ENCODE measurements at places on chromosomes 16 and 17. TPM values are rescaled to one million over a fixed set of nuclear protein-coding genes. Genes with fewer than 3 reads are reported as not detected.

SDR42E2 gene
- not detected for total RNA-seq

KCNH6 gene
- not detected for total RNA-seq

SETD6 gene
- total RNA-seq, result 31.3 TPM

- H3K27ac ChIP-seq, result no peak within 1 kb of the TSS
- H3K36me3 ChIP-seq, result no peaks in the 10 kb centered on the region
These were observed at the start of gene MGAT5B for GRCh38 chr17:76868176-76868668. TSS of gene MGAT5B (plus strand) at chr17:76868404. CDS start at chr17:76869030, 626 bp downstream.

DNA sequence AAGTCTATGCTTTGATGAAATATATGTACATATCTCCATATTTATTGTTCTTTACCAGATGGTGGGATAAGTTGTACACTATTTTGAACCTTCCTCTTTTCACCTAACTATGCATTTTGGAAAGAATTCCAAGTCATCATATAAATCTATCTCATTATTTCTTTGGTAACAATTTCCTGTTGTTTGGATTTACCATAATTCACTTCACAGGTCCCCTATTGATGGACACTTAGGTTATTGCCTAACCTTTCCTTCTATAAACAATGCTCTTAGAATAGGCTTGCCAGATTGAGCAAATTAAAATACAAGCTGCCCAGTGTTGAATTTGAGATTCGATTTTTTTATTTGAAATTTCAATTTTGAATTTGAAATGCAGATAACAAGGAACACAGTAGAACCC is 28.9 kb upstream of the DHX8 start:
- H3K27me3 ChIP-seq, result no peaks in the 10 kb centered on the region
- no peaks in the 10 kb centered on the region for H3K36me3 ChIP-seq
- no peaks in the 10 kb centered on the region for H3K4me1 ChIP-seq
- H3K27ac ChIP-seq, result no peak overlapping the region
- no peak for DNase-seq

DNA sequence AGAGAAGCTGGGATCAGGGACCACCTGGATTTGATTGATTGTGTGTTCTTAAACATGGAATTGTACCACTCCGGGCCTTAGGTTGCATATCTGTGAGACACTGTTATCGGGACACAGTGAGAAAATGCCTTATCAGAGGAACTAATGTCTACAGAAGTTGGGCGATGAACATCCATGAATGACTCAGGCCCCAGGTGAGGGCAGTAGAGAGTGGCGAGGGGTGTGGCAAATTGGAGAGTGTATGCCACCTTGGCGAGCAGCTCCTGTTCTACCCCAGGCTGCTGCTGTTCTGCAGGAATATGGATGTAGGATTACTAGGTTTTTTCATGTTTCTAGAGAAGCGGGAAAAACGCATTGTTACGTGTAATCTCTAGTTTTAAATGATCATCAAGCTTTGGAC is 38.8 kb downstream of the CLEC16A start:
- H3K36me3 ChIP-seq, result no peaks in the 10 kb centered on the region
- no peak overlapping the region for H3K4me3 ChIP-seq
- H3K4me1 ChIP-seq, result no peaks in the 10 kb centered on the region
- H3K27ac ChIP-seq, result no peak overlapping the region
- no peak for DNase-seq

GRCh38 chr16:10895053-10895946 is 18.3 kb downstream of the CIITA start:
- H3K27ac ChIP-seq, result no peak overlapping the region
- no peak for DNase-seq
- H3K27me3 ChIP-seq, result no peaks in the 10 kb centered on the region
- H3K4me3 ChIP-seq, result no peak overlapping the region
- H3K4me1 ChIP-seq, result no peaks in the 10 kb centered on the region
- no peaks in the 10 kb centered on the region for H3K36me3 ChIP-seq

DNA sequence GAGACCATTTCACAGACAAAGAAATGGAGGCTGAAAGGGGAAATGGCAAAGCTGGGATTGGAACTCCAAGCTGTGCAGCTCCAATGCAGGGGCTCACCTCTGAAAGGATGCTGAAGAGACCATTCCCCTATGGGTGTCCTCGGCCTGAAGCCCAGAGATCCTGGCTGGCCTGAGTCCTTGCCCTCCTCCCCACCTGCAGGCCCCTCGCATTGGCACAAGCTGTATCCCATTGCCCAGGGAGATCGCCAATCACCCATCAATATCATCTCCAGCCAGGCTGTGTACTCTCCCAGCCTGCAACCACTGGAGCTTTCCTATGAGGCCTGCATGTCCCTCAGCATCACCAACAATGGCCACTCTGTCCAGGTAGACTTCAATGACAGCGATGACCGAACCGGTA is 2.6 kb downstream of the CA7 start:
- no peak for DNase-seq
- H3K36me3 ChIP-seq, result no peaks in the 10 kb centered on the region
- no peak overlapping the region for H3K4me3 ChIP-seq
- no peak overlapping the region for H3K27ac ChIP-seq
- peaks cover 13% of the 10 kb centered on the region for H3K4me1 ChIP-seq

DNA sequence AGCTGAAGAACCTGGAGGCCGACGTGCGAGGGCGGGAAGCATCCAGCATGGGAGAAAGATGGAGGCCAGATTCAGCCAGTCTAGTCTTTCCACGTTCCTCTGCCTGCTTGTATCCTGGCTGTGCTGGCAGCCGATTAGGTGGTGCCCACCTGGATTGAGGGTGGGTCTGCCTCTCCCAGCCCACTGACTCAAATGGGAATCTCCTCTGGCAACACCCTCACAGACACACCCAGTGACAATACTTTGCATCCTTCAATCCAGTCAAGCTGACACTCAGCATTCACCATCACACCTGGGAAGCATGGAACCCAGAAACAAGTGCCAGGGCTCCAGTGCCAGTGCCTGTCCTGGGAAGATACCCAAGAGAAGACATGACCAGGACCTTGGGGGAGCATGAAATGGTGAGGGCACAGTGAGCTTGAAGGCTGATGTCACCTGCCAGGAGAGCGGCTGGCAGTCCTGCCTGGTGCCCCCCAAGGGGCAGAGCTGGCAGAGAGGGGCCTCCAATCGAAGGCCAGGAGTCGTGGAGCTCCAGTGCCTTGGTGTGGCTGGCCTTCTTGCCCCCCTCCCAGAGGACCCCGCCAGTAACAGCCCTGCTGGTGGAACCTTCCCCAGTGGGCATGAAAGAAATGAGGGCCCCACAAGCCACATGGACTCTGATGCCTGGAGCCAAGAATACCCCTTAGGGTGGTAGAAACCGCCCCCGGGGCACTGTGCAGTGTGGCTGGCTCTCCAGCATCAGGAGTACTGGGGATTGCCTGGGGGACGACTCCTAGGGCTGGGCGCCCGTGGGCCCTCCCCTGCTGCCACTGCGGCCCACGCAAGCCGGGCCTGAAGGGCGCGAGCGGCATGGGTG is 643 bp upstream of the NPB start:
- H3K4me1 ChIP-seq, result peaks cover 16% of the 10 kb centered on the region
- no peak for DNase-seq
- H3K4me3 ChIP-seq, result peak overlapping the region; percentile 15
- H3K27ac ChIP-seq, result no peak overlapping the region
- H3K27me3 ChIP-seq, result no peaks in the 10 kb centered on the region
- H3K36me3 ChIP-seq, result no peaks in the 10 kb centered on the region

- H3K4me3 ChIP-seq, result no peak overlapping the region
- no peaks in the 10 kb centered on the region for H3K27me3 ChIP-seq
- no peak for DNase-seq
These were observed 55.7 kb downstream of the GNAO1 start for GRCh38 chr16:56247018-56247417.

Measured in uterus (tissue), 4 donors.